SK-MEL-5 (cell line): ENCODE measurements at places on chromosomes 5 and 9. TPM values are rescaled to one million over a fixed set of nuclear protein-coding genes. Genes with fewer than 3 reads are reported as not detected.

The NKD2 gene
- 1.9 and 3.0 TPM in 2 replicates for total RNA-seq

The SERF1A gene
- total RNA-seq: 6.6 and 10.0 TPM in 2 replicates

The STXBP1 gene
- total RNA-seq: 41.3 and 41.5 TPM in 2 replicates

The NMUR2 gene
- not detected in 2 replicates for total RNA-seq

The CEL gene
- total RNA-seq: 0.11 TPM in 1 of 2 replicates, not detected in the other

The RAD23B gene
- 106 and 107 TPM in 2 replicates for total RNA-seq

The DRD1 gene
- not detected in 2 replicates for total RNA-seq

The P4HA2 gene
- 66.3 and 69.8 TPM in 2 replicates for total RNA-seq

The TTC39B gene
- 6.1 and 8.0 TPM in 2 replicates for total RNA-seq
